ENCODE measurements at places on chromosomes 13 and 19.

- H3K4me1 ChIP-seq: no peaks in the 10 kb centered on the region
- no peak overlapping the region for H3K4me3 ChIP-seq
- no peaks in the 10 kb centered on the region for H3K36me3 ChIP-seq
- H3K27ac ChIP-seq: no peak overlapping the region
- DNase-seq: no peak
Observed at GRCh38 chr13:98664047-98664446, 87.1 kb upstream of the STK24 start.

DNA sequence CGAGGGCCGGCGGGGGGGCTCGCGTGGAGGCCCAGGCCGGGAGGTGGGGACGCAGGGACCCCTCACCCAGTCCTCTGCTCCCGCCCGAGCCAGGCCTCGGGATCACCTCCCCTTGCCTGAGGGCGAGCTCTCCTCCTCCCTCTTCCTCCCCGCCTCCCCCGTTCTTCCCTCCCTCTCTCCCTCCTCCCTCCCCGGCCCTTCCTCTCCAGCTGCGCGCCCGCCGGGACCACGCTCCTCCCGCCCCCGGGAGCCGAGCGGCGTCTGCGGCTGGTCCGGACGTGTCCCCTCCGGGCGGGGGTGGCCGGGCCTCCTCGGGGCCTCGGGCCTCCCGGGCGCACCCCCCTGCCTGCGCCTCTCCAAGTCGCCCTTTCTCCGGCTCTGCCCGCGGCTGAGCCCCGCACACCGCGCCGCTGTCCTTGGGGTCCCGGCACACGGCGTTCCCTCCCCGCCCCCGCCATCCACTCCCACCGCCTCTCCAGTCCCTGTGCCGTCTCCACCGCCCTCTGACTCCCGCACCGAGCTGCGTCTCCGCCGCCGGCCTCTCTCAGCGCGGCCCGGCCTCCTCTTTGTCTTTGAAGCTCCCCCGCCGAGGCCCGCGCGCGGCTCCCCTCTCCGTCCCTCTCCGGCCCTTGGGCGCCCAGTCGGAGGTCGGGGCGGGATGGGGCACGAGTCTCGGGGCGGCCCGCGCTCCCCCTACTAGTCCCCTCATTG lies 5.7 kb downstream of the SOX1 start:
- no peak overlapping the region for H3K27ac ChIP-seq
- DNase-seq: no peak
- no peaks in the 10 kb centered on the region for H3K27me3 ChIP-seq
- no peaks in the 10 kb centered on the region for H3K36me3 ChIP-seq

GRCh38 chr13:39682788-39683187 lies 27.3 kb downstream of the COG6 start:
- no peak for DNase-seq
- peaks cover 24% of the 10 kb centered on the region for H3K36me3 ChIP-seq
- no peaks in the 10 kb centered on the region for H3K27me3 ChIP-seq
- H3K4me3 ChIP-seq: no peak overlapping the region
- H3K4me1 ChIP-seq: no peaks in the 10 kb centered on the region

DNA sequence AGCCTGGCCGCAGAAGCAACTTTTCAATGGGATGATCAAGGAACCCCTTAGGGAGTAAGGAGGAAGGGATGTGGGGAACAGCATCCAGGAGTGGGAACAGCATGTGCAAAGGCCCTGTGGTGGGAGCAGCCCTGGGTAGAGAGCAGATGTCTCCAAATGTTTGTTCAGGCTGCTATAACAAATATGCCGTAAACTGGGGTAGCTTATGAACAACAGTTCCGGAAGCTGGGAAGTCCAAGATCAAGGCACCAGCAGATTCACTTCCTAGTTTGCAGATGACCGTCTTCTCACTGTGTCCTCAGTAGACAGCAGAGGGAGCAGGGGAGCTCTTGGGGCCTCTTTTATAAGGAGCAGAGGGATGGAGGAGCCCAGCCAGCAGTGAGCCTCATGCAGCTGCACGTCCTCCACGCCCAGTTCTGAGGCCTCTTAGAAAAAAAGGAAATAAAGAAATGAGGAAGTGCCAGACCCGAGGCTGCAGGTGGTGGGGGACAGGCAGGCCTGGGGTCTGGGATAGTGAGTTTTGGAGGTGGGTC lies 4.2 kb upstream of the LRRC25 start:
- peaks cover 2% of the 10 kb centered on the region for H3K27me3 ChIP-seq
- H3K27ac ChIP-seq: peak overlapping the region; percentile 65
- H3K36me3 ChIP-seq: no peaks in the 10 kb centered on the region
- H3K4me3 ChIP-seq: no peak overlapping the region
- peak; percentile 63 for DNase-seq

DNA sequence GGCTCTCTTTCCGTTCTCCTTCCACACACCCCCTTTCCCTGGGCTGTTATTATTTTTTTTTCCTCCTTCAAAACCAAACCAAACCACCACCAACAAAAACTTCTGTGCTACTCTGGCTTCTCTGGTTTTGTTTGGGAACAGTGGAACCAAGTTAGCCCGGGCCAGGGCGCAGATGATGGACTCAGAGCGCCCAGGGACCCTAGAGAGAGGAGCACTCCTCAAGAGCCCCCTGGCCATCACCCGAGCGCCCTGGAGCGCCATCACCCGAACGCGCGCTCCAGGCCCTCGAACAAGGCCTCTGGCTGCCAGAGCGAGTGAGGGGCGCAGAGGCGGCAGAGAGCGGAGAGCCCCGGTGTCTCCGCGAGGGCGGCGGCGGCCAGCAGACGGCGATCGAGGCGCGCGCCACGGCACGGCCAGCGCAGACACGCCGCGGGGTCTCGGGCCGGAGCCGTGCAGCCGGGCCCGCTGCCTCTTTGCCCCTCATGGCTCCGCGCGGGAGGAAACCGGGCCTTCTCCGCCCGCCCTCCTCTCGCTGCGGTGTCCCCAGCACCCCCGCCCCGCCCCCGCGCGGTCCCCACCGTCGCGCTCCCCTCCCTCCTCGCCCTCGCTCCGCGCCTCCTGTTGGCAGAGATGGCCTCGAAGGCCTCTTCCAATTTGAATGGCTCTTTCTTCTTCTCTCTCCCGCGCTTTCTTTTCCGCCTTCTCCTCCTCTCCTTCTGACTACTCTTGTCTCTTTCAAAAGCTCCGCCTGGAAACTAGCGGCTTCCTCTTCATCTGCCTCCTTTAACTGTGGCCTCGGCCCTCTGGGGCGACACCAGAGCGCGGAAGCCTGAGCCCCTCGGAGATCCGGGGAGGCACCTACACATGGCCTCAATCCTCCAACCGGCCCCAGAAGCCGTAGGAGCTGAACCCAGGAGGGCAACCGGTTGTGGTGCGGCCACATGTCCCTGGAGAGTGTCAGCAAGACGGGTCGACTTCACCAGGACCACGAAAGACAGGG lies 4.1 kb upstream of the SOX1 start:
- H3K4me1 ChIP-seq: peaks cover 15% of the 10 kb centered on the region
- DNase-seq: no peak
- no peak overlapping the region for H3K27ac ChIP-seq
- H3K36me3 ChIP-seq: no peaks in the 10 kb centered on the region
- H3K4me3 ChIP-seq: no peak overlapping the region

DNA sequence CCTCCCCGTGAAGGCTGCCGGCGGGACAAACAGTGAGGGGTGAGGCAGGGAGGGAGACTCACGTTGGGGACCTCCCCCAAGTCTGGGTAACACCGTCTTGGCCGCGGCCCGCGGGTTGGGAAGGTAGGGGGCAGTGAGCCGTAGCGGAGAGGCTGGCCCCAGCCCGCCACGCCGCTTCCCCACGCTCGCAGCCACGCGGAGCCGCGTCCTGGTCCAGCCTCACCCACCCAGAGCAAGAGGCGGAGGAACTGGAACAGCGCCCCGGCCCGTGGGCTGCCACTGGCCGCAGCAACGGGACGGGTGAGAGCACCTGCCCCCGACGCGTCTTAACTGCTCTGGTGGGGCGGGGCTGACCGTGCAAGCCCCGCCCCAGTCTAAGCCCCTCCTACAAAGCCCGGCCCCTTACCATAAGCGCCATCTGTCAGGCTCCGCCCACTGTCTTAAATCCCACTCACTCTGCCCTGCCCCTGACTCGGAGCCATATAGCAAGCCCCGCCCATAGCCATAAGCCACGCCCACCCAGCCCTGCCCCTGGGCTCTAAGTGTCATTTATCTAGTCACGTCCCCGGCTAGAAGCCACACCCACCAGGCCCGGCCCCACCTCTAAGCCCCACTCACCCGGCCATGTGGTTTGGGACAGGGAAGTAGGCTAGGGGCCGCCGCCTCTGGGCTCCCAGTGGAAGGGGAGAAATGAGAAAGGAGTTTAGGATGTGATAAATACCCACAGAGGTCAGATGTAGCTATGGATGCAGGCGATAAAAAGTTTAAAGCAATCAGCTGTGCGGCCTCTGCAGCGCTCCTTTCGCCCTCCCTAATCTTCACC lies 2.1 kb upstream of the CCL25 start:
- no peaks in the 10 kb centered on the region for H3K36me3 ChIP-seq
- no peaks in the 10 kb centered on the region for H3K27me3 ChIP-seq
- no peak overlapping the region for H3K4me3 ChIP-seq
- no peak overlapping the region for H3K27ac ChIP-seq

GRCh38 chr13:30569901-30570576 lies 47.7 kb upstream of the USPL1 start:
- peaks cover 8% of the 10 kb centered on the region for H3K4me1 ChIP-seq
- H3K27ac ChIP-seq: no peak overlapping the region
- H3K36me3 ChIP-seq: no peaks in the 10 kb centered on the region
- no peak overlapping the region for H3K4me3 ChIP-seq
- DNase-seq: no peak

DNA sequence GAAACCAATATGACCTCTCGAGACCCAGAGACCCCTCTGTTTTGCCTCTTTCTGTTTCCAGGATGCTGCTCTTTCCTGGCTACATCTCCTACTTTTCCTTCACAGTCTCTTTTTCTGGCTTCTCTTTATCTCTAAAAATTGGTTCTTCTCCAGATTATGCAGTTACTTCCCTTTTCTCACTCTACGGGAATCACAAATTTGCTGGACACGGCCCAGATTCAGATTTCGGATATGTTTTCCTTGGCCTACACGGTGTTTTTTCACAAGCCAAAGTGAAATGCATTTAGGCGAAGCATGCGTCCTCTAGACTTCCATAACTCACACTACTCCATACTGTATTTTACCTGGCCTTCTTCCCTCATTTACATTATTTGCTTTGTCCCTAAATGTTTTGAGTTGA lies 214.7 kb upstream of the MIR17HG start:
- no peaks in the 10 kb centered on the region for H3K36me3 ChIP-seq
- H3K27me3 ChIP-seq: no peaks in the 10 kb centered on the region
- DNase-seq: no peak
- H3K4me1 ChIP-seq: no peaks in the 10 kb centered on the region
- no peak overlapping the region for H3K27ac ChIP-seq
